ENCODE measurements at places on chromosomes 4 and X.

- DNase-seq = peak; percentile 47
Observed at GRCh38 chrX:152028579-152028978, 54.1 kb upstream of the GABRE start.

GRCh38 chr4:5882947-5883346 lies 9.9 kb downstream of the CRMP1 start:
- DNase-seq = peak; percentile 64

- DNase-seq = no peak
Observed at GRCh38 chr4:106565727-106566126, 197.1 kb upstream of the GIMD1 start.

DNA sequence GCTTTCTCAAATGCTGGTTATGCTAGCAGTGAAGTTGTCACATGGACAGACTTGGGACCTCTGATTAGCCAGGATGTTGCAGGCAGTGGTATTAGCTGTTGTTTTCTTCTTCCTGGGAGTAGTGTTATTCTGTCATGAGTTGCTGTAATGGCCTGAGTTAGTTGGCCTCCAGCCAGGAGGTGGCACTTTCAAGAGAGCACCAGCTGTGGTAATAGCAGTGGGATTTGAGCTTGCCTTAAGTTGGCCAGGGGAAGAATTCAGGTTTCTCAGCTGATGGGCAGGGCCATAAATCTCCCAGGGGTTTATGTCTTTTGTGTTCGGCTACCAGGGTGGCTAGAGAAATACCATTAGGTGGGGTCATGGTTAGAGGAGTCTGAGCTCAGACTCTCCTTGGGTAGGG lies 132.6 kb downstream of the GLUD2 start:
- no peak for DNase-seq

- DNase-seq = no peak
Observed at GRCh38 chr4:7306021-7306965, 114.0 kb downstream of the SORCS2 start.

DNA sequence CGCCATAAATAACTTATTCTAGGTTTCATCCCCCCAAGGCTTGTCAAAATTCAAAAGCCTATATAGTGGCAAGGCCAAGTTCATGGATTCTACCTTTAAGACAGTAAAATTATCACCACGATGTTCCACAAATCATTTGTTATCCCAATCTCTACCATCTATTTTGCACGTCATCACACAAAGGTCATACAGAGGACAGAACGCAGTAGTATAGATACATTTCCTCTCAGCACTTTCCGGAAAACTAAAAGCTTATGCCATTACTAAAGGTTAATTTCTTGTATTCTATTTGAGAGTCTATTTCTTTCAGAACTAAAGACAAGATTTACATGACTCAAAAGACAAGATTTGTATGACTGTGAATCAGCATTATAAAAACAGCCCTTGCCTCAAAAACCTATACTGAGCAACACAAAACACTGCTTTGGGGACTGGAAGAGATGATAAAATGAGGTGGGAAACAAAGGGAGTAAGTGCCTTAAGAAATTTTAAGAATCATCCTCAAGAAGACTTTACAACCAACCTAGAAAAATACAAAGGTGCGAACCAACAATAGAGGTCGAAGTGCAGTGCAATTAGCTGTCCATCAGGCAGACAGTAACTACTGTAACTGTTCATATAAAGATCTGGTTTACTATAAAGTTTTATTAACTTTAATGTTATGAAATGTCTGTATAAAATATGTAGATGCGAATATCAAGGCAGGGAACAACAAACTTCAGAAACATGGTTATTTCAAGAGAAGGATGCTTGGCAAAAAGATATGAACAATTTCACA lies 7.6 kb downstream of the UBE2D3 start:
- DNase-seq = no peak

GRCh38 chr4:76182463-76182862 lies 31.2 kb downstream of the SCARB2 start:
- no peak for DNase-seq

GRCh38 chrX:137171626-137172025 lies 137.8 kb upstream of the GPR101 start:
- no peak for DNase-seq

- no peak for DNase-seq
Observed at GRCh38 chrX:109399831-109400230, 82.1 kb downstream of the GUCY2F start.

DNA sequence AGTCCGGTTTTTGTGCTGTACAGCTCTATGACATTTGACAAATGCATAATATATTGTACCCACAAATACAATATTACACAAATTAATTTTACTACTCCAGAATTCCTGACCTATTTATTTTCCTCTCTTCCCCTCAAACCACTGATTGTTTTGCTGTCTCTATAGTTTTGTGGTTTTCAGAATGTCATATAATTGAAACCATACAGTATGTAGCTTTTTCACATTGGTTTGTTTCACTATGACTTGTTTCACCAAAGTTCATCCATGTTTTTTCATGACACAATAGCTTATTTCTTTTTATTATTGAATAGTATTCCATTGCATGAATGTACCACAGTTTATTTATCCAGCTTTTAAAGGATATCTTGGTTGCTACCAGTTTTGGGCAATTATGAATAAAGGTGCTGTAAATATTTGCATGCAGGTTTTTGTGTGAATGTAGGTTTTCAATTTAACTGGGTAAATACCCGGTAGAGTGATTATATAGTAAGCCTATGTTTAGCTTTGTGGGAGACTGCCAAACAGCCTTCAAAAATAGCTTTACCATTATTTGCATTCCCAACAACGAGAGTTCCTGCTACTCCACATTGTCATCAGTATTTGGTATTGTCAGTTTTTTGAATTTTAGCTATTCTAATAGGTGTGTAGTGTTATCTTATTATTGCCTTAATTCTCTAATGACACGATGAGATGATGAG lies 25.9 kb downstream of the RNF175 start:
- no peak for DNase-seq

DNA sequence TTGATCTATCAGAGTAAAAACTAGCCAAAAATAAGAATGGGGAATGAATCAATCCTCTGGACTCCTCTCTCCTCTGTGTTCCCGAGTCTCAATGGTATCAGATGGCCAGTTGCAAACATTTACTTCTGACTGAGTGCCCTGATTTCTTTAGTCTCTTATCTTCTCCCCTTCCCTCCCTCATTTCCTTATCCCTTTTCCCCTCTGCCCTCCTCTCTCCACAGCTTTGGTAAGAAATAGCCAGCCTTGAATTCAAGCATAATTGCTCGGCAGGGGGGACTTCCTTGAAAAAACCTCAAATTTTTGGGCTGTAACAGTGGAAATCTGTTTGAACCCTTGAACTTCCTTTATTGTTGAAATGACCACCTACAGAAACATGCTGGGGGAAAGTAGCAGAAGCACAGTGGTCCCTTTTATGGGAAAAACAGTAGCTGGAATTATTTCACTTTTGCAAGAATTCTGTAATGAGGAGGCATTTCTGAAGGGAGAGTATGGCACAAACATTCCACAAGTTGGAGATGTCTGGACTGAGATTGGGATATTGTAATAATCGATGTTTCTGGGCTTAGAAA lies 40.3 kb downstream of the NHS start:
- peak; percentile 76 for DNase-seq

GRCh38 chrX:74242050-74242449 lies 61.9 kb upstream of the ZCCHC13 start:
- no peak for DNase-seq

DNA sequence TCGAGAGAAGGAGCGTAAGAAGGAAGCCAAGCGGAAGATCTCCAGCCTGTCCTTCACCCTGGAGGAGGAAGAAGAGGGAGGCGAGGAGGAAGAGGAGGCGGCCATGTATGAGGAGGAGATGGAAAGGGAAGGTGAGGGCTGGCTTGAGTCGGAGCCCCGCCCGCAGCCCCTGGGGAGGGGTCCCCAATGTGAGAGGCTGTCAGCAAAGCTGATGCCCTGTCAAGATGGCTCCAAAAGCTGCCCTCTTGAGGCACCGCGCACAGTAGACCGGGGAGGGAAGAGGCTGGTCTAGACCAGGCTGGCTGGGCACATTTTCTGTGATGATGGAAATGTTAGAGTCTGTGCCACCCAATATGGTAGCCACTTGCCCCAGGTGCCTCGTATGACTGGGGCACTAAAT lies 2.5 kb downstream of the FAM50A start:
- no peak for DNase-seq

DNA sequence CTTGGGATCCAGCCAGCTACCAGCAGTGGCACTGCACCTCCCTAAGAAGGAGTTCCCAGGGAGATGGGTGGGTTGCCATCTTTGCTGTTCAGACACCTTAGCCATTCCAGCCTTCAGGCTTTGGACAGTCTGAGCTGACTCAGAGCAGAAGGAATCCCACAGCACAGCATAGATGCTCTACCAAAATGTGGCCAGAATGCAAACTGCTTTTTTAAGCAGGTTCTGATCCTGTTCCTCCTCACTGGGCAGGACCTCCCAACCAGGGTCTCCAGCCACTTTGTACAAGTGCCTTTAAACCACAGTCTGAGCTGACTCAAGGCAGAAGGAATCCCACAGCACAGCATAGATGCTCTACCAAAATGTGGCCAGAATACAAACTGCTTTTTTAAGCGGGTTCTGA lies 209.0 kb downstream of the NPNT start:
- DNase-seq = no peak

DNA sequence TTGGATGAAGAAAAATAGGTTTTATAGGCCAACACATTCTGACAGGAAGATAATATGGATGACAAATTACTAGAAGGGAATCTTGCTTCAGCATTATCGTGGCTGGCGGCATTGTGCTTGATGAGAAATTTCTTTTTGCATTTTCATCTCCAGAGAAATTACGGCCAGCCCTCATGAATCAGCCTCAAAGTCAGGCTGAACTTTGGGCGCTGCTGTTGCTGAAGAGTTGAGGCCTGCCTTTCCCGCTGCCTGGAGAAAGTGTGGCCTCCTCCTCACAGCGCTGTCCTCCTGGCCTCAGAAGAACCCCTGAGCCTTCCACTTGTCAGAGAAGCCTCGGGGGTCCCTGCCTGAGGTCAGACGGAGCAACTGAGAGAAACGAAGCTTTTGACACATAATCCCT lies 272.4 kb upstream of the KCNIP4 start:
- DNase-seq = no peak

- DNase-seq = no peak
Observed at GRCh38 chrX:115112411-115112810, 76.8 kb upstream of the RBMXL3 start.

GRCh38 chr4:150583287-150584110 lies 1.5 kb downstream of the MAB21L2 start:
- peak; percentile 80 for DNase-seq

GRCh38 chr4:139954512-139954911 lies 199.5 kb downstream of the MAML3 start:
- no peak for DNase-seq

- no peak for DNase-seq
Observed at GRCh38 chr4:5993876-5994811, 24.1 kb downstream of the C4orf50 start.

GRCh38 chrX:35809781-35810180 lies 11.6 kb downstream of the MAGEB16 start:
- no peak for DNase-seq

GRCh38 chr4:66554826-66555225 lies 884.5 kb upstream of the EPHA5 start:
- DNase-seq = no peak

DNA sequence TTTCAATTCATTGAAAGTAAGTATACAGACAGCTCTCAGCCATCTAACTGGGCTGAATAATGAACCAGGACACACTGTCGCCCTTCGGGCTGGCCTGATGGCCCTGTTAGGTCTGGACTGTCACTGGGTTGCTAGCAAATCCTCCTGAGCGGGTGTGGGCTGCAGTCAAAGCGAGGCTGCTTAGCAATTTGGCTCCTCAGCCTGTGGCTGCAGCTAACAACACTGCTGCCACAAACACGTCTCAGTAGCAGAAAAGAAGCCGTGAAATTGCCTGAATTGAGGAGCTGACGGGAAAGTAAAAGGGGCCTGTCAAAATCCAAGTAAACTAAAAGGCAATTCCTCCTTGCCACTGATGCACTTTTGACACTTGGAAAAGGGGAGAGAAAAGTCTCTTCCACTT lies 72.8 kb downstream of the SMIM20 start:
- no peak for DNase-seq

DNA sequence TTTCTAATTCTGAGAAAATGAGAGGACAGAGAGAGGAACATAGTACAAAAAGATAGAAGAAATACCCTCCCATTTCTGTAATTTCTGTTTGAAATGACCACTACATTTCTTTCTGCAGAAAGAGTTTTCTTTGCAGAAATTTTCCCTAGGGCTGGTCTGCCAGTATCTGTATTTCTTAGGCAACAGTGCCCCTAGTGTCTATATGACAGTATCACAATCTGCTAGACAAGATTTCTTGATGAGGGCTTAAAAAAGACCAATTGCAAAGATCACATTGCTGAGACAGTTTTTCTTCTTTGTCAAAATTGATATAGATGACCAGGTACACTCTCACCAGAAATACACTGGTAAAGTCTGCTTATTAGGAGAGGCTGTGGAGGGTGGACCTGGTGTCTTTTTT lies 81.0 kb upstream of the ZDHHC15 start:
- peak; percentile 21 for DNase-seq

GRCh38 chrX:1093586-1094421 lies 118.6 kb downstream of the CRLF2 start:
- no peak for DNase-seq

GRCh38 chrX:149939655-149939904 lies 1.3 kb upstream of the EOLA2 start:
- DNase-seq = no peak

DNA sequence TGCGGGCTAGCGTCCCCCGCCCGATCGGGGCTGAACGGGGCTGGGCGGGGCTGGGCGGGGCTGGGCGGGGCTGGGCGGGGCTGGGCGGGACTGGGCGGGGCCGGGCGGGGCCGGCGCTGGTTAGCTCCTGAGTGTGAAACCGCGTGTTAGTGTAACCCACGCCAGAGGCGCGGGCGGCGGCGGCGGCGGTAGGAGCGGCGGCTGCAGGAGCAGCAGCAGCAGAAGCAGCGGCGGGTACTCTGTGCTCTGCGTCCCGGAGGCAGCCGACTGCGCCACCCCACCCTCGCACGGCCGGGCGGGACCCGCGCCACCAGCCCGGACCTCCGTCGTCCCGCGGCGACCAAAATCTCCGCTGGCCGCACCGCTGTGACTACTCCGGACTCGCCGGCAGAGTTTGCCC lies 128.1 kb downstream of the LAS1L start:
- DNase-seq = peak; percentile 23

DNA sequence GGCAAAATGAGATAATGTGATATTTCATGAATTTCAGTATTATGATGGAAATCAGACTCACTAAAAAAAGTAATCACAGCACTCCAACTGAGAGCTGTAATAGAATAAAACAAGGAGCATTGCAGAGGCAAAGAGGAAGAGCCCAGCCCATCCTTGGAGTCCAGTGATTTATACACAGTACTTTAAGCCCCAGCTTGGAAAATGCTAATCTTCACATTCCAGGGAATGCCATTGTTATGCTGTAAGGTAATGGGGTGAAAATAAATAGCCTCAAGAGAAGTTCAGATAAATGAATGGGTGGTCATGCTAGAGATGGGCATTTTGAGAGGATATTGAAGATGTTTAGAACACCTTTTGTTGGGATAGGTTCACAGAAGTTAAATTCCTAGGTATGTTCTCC lies 190.3 kb upstream of the TAPT1 start:
- DNase-seq = no peak

- DNase-seq = no peak
Observed at GRCh38 chr4:3114377-3114776, 39.9 kb downstream of the HTT start.
